Caco-2 (cell line): ENCODE measurements at places on chromosomes 6 and 20. TPM values are rescaled to one million over a fixed set of nuclear protein-coding genes. Genes with fewer than 3 reads are reported as not detected.

GRCh38 chr6:116405138-116405537 is 34.4 kb downstream of the DSE start:
- no peak for DNase-seq

DNA sequence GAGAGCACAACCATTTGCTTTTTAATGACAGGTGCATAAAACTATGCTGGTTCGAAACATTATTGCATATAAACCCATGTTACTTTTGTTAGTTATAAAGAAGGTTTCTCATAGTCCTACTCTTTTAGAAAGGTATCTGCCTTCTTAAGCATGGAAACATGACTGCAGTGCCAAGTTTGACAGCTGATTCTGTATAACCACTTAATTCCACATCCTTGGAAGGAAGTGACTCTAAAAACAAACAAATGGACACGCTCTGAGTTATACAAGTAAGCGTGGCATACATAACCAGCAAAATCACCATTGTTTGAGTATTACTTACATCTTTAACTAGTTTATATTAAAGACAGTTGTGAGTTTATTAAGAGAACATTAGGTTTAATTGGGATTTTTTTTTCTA is 125.0 kb upstream of the HDGFL1 start:
- DNase-seq: no peak

DNA sequence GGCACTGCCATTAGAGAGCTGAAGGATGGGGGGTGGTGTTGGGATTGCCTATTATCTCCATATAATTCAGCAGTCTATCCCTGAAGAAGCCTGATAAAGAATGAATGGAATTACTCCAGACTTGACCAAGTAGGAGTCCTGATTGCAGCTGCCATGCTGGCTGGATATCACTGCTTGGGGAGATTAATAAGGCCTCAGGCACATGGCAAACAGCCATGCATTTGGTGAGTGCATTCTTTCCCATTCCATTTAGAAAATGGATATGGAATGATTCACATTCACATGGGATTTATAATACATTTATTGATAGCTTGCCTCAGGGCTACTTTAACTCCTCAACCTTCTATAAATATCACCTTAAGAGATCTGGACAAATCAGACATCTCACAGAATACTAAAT is 49.6 kb upstream of the HLA-A start:
- no peak for DNase-seq

DNA sequence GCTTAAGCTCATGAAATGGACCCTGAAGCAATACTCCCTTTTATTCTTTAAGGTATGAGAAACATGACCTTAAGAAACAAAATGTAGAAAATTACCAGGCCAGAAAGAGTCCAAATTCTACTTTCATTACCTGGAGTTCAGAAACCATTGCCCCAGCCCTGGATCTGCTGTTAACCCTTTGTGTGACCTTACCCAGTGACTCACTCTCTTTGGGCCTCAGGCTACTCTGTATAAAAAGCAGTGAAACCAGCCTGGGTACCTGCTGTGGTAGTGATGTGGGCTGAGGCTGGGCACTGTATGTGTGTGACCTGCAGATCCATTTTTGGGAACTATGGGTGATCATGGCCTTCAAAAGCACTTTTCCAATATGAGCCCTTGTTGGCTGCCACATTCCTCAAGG is 47.2 kb downstream of the SLC9A8 start:
- no peak for DNase-seq

DNA sequence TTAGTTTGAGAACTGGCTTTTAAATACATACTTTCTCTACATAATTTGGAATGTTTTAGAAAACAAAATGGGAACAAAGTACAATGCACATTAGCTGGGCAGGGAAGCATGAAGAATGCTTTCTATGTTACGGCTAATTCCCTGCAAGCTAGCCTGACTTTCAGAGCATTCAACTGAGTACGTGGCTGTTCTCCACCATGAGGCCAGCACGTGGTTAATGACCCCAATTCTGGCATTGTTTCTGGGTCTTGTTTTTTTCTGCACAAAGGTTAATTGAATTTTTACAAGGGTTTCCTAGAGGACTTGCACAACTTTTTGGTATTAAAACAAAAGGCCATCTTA is 208.6 kb upstream of the AGPAT4 start:
- DNase-seq: no peak

DNA sequence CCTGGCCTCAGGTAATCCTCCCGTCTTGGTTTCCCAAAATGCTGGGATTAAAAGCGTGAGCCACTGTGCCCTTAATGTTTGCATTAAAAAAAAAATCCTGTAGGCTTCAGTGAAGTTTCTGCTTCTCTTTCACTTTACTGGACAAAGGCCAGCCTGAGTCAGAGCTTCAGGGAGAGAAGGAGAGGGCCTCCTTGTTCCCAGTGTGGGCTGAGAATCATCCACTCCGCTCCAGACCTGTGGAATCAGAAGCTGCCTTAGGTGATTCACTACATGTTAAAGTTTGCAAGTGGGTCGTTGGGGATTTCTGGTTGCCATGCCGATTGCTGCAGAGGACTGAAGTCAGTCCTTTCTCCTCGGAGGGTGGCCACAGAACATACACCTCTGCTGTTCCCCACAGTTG is 113.3 kb upstream of the EEF1E1 start:
- DNase-seq: no peak

DNA sequence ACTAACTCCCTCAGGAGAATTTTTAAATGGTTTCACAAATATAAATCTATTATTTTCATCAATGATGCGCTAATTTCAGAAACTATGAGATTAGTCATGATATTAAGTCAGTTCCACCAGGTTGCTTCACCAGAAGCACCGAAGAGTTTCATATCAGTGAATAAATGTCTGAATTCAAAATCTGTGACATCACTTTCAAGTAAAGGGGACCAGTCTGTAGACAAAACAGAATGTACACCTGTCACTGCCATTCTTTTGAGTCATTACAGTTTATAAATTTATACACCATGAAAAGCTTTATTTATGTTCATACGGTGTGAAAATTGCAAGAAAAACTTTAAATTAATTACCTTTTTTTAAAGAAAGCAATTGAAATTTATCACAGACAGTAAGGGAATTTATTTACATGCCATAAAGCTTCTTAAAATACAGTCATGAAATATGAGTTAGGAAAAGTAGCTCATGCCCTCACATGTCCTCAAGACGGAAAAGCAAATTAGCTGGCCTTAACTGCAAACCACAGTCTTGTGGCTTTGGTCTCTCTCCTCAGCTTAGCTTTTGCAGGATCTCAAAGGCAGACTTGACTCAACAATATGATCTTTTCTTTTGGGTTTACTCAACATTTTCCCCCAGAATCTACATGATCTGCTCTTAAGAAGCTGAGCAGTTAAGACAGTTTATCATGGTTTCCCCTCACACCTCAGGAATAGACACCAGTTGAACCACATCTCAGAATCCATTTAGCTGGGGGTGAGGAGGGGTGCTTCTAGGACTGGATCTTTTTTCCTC is 177.7 kb upstream of the MCHR2 start:
- no peak for DNase-seq

- DNase-seq: no peak
Measured at GRCh38 chr6:24387818-24388217, 14.9 kb upstream of the MRS2 start.

DNA sequence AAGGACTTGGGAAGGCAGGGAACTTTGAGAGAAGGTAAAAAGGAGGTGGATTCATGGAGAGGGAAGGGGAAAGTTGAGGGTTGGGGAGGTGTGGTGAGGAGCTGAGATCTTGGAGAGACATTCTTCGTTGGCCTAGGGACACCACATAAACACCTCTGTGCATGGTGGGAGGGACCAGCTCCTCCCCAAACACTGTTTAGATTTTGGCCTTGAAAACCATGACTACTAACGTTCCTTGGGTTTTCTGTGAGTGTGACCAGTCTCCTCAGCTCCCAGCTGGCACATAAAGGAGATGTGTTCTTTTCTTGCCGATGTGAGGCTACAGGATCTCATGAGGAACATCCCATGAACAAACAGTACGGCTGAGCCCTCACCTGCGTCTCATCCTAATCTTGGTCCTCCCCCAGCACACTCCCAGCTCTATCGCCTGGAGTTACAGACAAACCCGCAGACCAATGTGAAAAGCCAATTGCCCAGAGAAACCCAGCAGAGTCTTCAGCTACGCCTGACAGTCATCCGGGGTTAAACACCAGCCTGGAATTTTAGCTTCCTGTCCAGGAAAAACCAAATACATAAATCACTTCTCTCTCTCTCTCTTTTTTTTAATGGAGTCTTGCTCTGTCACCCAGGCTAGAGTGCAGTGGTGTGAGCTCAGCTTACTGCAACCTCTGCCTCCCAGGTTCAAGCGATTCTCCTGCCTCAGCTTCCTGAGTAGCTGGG is 22.0 kb upstream of the DDR1 start:
- no peak for DNase-seq

DNA sequence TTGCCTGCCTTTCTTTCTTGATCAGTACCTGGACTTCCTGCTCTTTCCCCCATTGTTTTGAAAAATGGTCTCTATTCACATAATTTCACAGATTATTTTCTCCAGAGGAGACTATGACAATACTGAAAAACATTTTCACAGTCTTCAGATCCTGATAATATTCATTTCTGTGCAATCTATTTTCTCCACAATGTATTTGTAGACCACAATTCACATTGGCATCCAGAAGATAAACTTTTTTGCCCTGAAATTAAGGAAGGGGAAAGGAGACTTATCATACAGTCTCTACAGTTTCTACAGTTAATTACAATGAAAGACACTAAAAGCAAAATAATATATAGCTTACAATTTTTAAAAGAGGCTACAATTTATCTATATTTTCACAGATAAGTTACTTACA is 18.4 kb downstream of the LCA5 start:
- DNase-seq: no peak

- DNase-seq: peak; percentile 74
Measured at GRCh38 chr6:42783177-42783875, 1.5 kb downstream of the BICRAL start.

GRCh38 chr6:158361068-158361467 is 48.8 kb downstream of the TULP4 start:
- no peak for DNase-seq

DNA sequence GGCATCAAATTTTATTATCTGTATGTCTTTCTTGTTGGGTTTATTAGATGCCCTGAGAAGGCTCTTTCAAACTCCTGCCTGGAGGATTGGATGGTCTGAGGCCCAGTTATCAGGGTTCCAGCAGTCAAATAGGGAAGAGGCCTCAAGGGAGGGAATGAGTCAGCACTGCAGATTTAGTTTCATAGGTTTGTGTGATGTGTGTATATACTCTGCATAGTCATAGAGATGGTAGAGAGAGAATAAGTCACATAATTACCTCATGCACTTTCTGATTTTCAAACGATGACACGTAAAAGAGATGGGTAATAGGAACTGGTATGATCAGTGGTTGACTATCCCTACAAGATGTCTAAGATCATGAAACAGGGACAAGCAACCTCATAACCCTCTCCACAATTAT is 82.1 kb downstream of the ADAT2 start:
- DNase-seq: no peak

DNA sequence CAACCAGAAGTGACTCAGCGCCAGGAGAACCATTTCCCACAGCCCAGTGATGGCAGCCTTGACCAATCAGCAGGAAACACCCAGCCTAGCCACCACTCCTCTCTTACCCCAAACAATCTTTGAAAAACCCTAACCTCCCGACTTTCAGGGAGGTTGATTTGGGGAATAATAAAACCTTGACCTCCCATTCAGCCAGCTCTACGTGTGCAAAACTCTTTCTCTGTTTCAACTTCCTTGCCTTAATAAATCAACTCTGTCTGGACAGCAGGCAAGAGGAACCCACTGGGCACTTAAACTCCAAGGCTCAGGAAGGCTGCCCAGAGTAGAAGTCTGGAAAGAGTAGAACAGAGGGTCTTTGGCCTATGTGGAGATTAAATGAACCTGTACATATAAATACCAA is 35.0 kb downstream of the SERPINB1 start:
- no peak for DNase-seq

DNA sequence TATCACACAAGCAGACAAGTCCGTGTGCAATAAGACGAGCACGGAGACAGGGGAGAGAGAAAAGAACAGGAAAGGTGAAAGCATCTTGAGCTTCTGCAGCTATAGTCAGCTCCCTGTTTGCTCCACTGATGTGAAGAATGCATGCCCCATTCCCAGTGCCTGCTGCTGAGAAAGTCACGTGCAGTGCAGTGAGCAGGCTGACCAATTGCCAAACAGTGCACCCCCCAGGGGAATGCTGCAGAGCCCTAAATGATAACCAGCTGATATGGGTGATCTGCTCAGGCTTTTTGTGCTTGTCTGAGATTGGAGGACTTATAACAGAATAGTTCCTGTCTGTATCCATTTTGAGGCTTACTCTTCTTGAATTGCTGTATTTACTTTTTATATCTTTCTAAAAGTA is 121.5 kb downstream of the PACRG start:
- no peak for DNase-seq

DNA sequence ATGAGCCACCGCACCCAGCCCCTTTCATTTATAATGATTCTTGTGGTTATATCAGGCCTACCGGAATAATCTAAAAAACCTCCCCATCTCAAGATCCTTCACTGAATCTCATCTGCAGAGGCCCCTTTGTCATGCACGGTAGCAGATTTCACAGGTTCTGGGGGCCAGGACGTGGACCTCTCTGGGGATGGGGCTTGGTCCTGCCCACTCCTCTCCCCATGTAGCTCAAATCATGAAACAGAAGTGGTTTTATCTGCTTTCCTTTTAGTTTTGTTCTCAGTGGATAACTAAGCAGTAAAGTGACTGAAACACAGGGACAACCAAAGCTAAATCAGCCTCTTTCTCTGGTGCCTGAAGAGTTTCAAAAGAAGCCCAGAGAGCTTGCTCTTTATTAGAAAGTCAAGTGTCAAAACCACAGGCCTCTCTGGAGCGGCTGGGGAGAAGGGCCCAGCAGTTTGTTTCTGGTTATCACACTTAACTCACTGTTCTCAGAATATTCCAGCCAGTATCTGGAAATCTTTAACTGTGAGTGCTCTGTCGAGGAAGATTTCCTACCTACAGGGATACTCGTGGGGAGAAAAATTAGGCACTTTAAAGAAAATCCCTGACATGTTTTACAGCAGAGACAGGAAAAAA is 60.6 kb upstream of the FAM184A start:
- no peak for DNase-seq

The COQ3 gene
- 5.8 and 6.4 TPM in 2 replicates for total RNA-seq

The SPACA1 gene
- total RNA-seq: not detected in 2 replicates

The RPRD1B gene
- 102 and 112 TPM in 2 replicates for total RNA-seq

The OXT gene
- 1.9 and 2.7 TPM in 2 replicates for total RNA-seq

The CASS4 gene
- total RNA-seq: 0.64 and 0.67 TPM in 2 replicates

The CLIC5 gene
- 15.1 and 15.6 TPM in 2 replicates for total RNA-seq
